Pulmonary artery endothelial cell (primary cell): ENCODE measurements at places on chromosomes 3 and 15.

GRCh38 chr15:39461536-39462130 lies 119.2 kb upstream of the THBS1 start:
- DNase-seq = no peak

GRCh38 chr3:46690798-46691197 lies 2.7 kb downstream of the ALS2CL start:
- DNase-seq = no peak

GRCh38 chr3:8793242-8793641 lies 23.8 kb upstream of the OXTR start:
- DNase-seq = no peak

DNA sequence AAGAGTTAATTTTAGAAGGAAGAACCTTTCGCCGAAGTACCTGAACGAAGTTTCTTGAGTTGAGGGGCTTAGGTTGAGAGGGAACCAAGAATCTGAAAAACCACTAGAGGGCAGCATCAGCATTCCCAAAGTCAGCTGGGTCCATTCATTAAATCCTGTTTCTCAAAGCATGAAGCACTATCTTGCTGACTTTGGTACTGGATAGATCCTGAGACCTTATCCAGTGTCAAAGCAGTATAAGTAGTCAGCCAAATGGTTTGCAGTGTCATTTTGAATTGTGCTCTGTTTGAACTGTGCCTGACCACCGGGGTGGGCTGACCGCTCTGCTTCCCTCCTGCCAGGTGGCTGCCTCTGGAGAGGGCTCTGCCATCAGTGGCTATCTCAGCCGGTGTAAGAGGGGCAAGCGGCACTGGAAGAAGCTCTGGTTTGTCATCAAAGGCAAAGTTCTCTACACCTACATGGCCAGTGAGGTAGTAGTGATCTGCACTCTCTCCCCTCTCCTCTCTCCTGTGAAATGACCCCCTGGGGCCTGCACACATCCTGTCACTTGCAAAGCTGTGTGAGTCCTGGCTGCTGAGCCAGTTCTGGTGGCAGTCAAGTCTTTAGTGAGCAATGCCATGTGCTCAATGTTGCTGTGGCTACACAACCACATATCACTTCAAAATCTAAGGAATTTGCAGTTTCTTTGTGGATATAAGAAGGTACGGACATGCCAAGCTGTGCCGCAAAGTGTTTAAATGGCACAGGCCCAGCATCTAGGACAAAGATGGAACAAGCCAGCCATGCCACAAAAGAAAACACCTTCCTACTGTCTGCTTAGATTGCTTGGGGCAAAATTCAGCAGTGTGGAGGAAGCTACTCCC lies 21.4 kb upstream of the NR2C2 start:
- DNase-seq = no peak
